Bronchus fibroblast of lung (primary cell): ENCODE measurements at places on chromosomes 1 and 21. TPM values are rescaled to one million over a fixed set of nuclear protein-coding genes. Genes with fewer than 3 reads are reported as not detected.

AQP10 gene
- not detected in 2 replicates for total RNA-seq

KANK4 gene
- not detected in 2 replicates for total RNA-seq

CASZ1 gene
- 0.30 and 0.34 TPM in 2 replicates for total RNA-seq

TTC22 gene
- total RNA-seq: not detected in 2 replicates

BLZF1 gene
- 19.2 and 24.7 TPM in 2 replicates for total RNA-seq

LELP1 gene
- not detected in 2 replicates for total RNA-seq

CLDN17 gene
- not detected in 2 replicates for total RNA-seq

S100A14 gene
- total RNA-seq: 0.34 TPM in 1 of 2 replicates, not detected in the other

TENT5C gene
- 0.17 and 0.30 TPM in 2 replicates for total RNA-seq

ASCL5 gene
- under 0.01 TPM in 1 of 2 replicates, not detected in the other for total RNA-seq

NHLH1 gene
- total RNA-seq: under 0.01 TPM in 1 of 2 replicates, not detected in the other

KRTAP13-2 gene
- not detected in 2 replicates for total RNA-seq

RHEX gene
- not detected in 2 replicates for total RNA-seq

SLC45A3 gene
- total RNA-seq: 2.5 and 2.7 TPM in 2 replicates

NEK2 gene
- total RNA-seq: 34.2 and 39.2 TPM in 2 replicates

SPRR2G gene
- total RNA-seq: not detected in 2 replicates

SERPINC1 gene
- 0.15 TPM in 1 of 2 replicates, not detected in the other for total RNA-seq

ARMH1 gene
- 0.30 TPM in 1 of 2 replicates, not detected in the other for total RNA-seq

RALGPS2 gene
- total RNA-seq: 20.4 and 33.0 TPM in 2 replicates

TMEM50B gene
- total RNA-seq: 12.9 and 20.5 TPM in 2 replicates

LYST gene
- 1.0 and 1.5 TPM in 2 replicates for total RNA-seq

OR6N1 gene
- total RNA-seq: not detected in 2 replicates

LEMD1 gene
- not detected in 2 replicates for total RNA-seq

DPH2 gene
- total RNA-seq: 17.1 and 18.3 TPM in 2 replicates

NID1 gene
- total RNA-seq: 68.3 and 69.0 TPM in 2 replicates

S100A7A gene
- not detected in 2 replicates for total RNA-seq

LAD1 gene
- not detected in 2 replicates for total RNA-seq

HLX gene
- 8.9 and 10.6 TPM in 2 replicates for total RNA-seq

CDKN2C gene
- total RNA-seq: 26.4 and 33.9 TPM in 2 replicates

FAM131C gene
- 0.17 and 0.45 TPM in 2 replicates for total RNA-seq

PTPRF gene
- 54.3 and 56.8 TPM in 2 replicates for total RNA-seq

DMBX1 gene
- total RNA-seq: not detected in 2 replicates
